Ovary (tissue), 10 donors: ENCODE measurements at places on chromosomes 1 and 21.

- DNase-seq: no peak
Observed at GRCh38 chr1:66929146-66929688, 4.4 kb downstream of the MIER1 start.

DNA sequence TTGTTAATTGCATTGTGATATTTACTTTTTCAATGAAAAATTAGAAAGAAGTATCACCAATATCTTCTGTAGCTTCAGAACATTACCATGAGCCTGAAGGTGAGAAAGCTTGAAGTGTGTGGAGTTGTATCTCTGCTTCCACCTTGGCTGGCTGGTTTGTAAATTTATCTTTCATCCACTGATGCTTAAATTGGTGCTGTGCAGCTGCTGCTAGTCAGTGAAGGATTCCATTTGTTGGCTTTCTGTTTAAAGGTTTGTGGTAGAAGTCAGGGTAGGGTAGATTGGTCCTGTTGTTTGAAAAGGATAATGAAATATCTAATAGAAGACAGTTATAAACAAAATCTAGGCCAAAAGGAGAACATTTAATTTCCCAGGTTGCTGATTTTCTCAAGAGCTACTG is 105.7 kb downstream of the C1orf21 start:
- no peak for DNase-seq

DNA sequence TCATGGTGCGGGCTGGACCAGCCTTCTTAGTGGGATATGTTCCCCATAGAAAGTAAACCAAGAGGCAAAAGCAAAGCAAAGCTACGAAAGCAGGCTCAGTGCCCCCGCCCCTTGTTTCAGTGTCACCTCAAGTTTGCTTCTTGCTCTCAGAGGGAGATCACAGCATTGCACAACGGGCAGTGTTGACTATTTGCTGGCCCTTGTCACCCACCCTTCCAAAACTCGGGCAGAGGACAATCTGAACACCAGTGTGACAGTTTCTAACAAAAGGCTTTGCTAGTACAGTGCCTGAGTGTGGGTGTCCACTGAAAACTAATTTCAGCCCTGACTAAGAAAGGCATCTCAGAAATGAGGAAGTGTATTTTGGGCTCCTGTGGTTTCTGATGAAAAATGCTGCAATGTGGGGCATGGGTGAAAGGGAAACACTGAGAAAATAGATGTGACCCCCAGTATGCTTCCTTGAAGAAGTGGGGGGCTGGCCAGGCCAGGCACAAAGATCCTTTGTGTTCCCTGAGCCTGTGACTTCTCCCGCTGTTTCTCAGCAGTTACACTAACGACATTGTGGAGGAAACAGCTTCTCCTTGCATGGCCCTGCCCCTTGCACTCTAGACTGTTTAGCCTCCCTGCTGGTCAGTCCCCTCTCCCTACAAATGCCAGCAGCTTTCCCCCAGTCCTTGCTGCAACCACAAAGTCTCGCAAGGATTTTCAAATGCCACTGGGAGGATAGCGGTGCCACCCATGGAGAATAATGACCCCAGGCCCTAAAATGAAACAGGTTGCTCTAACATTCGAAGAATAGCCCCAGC is 33.3 kb upstream of the KCNE1 start:
- no peak for DNase-seq

DNA sequence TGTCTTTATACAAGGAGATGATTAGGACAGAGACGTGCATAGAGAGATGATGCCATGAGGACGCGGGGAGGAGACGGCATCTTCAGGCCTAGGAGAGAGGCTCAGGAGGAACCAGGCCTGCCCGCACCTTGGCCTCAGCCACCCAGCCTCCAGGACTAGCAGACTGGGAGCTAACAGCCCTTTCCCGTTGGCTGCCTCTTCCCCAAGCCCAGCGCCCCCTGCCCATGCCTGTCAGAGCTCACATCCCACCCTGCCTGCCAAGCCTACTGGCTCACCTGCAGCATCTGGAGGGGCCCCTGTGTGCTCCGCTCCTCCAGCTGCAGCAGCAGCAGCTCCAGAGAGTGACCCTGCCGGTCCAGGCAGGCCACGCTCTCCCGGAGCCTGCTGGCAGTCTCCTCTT is 4.0 kb upstream of the TRIM11 start:
- DNase-seq: no peak

DNA sequence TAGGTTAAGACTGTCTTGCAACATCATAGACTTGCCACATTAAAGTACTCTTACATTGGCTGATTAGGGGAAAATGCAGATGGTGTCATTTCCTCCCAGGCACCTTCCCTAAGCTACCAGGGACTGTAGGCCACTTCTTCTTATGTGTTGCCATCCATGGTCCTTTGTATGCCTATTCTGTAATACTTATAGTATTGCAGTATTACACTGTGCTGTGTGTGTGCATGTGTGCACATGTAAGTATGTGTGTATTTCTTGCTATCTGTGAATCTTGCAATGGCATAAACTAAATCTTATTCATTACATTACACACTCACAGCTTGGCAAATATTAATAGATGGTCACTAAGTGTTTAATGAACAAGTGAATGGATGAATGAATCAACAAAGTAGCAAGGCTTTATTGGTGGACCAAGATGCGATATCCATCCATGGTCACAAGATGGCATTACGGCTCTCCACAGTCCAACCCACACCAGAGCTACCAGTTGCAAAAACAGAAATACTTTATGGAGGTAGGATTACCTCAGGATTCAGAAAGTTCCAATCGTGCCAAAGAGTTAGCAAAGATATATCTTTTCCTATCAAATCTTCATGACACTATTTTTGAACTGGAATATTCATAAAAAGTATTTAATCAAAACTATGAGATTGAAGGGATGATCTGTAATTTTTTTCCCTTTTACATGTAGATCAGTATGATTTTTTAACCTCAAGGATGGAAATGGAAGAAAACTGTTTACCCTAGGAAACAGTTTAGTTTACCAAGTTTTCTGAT is 160.2 kb downstream of the DENND1B start:
- no peak for DNase-seq

DNA sequence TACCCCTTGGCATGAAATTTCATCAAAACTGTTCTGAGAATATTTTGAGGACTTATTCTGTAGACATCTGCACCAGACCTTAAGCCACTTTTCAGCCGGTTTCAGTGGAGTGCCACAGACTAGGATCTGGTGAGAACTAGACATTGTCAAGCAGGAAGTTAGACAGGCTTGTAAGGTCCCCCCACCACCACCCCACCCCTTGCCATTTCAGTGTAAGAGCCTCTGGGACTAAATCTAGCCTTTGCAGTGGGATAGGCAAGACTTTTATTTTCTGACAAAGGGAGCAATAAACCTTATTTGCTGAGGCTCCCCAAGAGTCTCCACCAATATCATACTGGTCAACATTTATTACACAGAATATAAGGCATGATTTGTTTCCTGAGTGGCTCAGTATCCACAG is 77.9 kb upstream of the EXO1 start:
- no peak for DNase-seq

GRCh38 chr1:110556471-110556807 is 37.5 kb upstream of the KCNA10 start:
- DNase-seq: no peak
